Activated T-helper 9 cell treated with anti-CD3 and anti-CD28 coated beads, Interleukin-2, amount 50 U/mL, for 16 hours (primary cell): ENCODE measurements at places on chromosomes 12 and 14.

DNA sequence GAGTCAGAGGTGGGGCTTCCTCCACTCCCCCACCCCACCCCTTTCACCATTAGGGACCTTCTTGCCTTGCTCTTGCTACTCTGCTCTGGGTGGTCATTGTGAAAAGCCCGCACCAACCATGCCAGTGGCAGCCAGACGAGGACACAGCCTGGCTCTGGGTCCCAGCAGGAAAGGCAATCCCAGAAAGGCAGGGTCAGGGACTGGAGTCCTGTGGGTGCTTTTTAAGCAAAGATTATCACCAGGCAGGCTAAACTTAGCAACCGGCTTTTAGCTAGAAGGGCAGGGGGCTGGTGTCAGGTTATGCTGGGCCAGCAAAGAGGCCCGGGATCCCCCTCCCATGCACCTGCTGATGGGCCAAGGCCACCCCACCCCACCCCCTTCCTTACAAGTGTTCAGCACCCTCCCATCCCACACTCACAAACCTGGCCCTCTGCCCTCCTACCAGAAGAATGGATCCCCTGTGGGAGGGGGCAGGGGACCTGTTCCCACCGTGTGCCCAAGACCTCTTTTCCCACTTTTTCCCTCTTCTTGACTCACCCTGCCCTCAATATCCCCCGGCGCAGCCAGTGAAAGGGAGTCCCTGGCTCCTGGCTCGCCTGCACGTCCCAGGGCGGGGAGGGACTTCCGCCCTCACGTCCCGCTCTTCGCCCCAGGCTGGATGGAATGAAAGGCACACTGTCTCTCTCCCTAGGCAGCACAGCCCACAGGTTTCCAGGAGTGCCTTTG lies 1.2 kb upstream of the GAPDH start:
- DNase-seq: no peak

GRCh38 chr12:78795934-78796445 lies 68.6 kb upstream of the SYT1 start:
- no peak for DNase-seq

DNA sequence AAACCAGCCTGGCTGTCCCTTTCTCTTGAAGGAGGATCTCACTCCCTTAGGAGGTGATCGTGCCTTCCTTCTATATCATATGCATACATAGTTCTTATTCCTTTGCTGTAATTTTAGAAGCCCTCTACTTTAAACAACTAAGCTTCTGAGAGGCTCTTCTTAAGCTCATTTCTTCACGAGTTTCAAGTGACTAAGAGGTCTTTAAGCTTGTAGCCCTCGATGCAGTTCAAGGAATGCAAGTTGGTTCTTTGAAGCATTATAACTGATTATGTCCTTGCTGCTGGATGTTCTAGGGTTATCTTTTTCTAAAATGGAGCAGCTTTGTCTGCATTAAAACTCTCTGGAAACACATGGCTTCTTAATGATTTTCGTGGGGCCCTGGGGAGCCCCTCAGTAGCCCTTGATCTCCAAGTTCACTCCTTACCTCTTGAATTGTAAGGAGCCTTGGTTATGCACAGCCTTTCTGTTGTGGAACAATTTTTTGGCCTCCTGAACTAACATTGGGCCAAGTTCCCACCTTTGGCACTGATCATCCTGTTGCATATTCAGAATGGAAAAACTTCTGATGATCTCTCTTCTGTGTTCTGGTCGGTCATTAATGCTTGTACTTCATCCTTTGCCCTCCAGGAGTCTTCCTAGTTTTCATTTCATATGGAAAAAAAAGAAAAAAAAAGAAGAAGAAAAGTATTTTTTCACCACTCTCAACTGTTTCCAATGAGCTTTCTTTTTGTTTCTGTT lies 12.6 kb downstream of the RASSF8 start:
- no peak for DNase-seq

- DNase-seq: no peak
Measured at GRCh38 chr14:59739794-59740193, 130.8 kb downstream of the RTN1 start.

- DNase-seq: no peak
Measured at GRCh38 chr12:70963081-70963660, 42.6 kb upstream of the PTPRR start.

GRCh38 chr12:69000540-69001243 lies 67.7 kb upstream of the CPM start:
- no peak for DNase-seq

DNA sequence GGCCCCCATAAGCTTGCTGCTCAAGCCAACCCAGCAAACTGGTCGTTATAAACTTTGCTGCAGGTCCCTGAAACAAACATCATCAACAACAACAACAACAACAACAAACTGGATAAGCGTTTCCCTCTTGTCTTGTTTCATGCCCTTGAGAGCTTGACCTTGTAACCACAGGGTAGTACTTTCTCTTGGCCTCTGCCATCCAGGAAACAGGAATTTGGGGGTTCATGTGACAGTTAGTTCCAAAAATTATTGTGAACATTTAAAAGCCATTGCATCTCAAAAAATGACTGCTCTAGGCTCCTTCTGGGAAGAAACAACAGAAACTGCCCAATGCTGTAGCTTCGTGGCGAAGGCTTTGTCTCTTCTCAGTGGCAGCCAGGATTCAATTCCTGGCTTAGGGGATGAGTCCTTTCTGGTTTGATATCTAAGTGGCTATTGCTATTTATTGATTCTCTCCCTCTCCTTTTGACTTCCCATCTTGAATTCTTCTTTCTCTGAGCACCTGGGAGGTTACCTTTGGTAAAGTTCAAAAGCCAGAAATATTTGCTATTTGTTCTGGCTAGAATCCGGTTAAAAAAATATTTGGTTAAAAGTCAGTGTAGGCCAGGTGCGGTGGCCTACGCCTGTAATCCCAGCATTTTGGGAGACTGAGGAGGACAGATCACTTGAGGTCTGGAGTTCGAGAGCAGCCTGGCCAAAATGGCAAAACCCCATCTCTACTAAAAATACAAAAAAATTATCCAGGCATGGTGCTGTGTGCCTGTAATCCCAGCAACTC lies 52.0 kb upstream of the CPM start:
- DNase-seq: no peak

DNA sequence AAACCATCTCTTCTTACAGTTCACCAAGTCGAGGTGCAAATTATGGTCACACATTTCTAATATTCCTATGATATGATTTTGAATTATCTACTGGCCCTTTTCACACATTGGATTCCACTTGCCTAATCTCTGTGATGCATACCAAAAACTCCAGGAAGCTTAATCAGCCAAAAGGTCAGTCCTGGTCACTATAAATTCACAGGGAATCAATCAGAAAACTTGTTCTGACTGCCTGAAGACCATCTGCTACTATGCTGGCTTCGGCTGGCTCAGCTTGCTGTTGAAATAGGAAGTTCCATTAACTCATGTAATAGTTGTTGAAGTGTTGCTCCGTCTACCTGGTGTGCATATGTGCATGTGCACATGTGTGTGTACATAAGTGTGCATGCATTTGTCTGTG lies 142.8 kb upstream of the FLRT2 start:
- no peak for DNase-seq

DNA sequence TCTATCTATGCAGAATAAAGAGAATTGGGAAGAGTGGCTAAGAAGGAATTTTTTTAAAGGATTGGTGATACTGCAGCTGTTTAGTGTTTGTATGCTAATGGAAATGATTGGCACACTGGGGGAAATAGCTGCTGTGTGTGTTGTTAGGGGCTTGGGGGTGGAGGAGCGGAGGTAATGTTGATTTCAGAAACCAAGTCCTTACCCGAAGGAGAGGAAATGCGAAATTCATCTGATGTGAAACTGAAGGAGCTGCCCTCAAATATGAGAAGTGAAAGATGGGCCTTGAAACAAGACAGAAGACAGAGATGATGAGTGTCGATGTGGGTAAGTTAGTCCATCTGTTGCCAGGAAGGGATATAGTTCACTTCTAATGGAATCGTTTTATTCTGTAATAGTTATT lies 21.2 kb upstream of the RNASE12 start:
- DNase-seq: no peak

- DNase-seq: no peak
Measured at GRCh38 chr12:32476446-32476845, 77.1 kb downstream of the FGD4 start.
